OCI-M1 (cell line): ENCODE measurements at places on chromosomes 13 and 19.

DNA sequence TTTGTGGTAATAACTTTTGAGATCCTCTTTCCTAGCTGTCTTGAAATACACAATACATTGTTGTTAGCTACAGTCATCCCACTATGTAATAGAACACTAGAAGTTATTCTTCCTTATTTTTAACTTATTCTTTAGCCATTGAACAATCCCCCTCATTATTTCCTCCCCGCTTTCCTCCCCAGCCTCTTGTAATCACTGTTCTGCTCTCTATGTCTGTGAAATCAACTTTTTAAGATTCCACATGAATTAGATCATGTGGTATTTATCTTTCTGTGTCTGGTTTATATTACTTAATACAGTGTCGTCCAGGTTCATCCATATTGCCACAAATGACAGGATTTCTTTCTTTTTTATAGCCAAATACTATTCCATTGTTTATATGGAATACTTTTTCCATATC, 72.9 kb downstream of the SLC10A2 start:
- no peak for DNase-seq

DNA sequence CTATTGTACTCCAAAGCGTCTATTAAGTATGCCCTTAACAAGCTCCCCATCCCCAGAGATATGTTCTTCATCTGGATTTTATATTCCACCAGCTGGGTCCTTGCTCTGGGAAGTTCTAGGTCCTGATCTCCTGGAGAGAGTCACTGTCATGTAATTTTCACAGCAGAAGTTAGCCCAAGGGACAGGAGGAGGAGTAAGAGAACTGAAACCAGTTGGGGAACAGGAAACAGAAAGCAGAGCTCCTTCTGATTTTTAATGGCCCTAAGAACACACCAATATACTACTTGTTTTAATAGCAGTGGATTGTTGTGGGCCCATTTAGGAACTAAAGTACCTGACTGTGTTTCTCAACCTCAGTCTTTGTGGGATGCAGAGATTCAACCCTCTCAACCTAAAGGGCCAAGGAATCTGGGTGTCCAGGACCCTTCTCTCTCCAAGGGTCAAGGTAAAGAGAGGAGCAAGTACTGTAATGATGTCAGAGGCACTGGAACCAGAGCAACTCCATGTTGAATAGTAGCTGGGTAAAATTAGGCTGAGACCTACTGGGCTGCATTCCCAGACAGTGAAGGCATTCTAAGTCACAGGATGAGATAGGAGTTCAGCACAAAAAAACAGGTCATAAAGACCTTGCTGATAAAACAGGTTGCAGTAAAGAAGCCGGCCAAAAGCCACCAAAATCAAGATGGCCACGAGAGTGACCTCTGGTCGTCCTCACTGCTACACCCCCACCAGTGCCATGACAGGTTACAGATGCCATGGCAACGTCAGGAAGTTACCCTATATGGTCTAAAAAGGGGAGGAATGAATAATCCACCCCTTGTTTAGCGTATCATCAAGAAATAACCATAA, 8.1 kb upstream of the FPR3 start:
- DNase-seq: peak; percentile 53

GRCh38 chr13:112042496-112042895, 24.5 kb upstream of the SOX1 start:
- no peak for DNase-seq

DNA sequence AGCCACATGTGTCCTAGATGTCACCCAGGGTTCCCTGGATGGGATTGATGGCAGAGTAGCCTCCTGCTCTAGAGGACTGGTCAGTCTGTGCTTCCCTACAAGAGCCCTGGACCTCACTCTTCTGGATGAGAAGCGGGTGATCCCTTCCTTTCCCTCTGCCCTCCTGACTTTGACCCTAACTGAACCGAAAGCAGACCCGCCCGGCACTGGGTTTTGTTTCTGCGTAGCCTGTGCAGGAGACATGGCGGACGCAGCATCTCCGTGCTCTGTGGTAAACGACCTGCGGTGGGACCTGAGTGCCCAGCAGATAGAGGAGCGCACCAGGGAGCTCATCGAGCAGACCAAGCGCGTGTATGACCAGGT, 4.9 kb downstream of the THOP1 start:
- DNase-seq: no peak

- DNase-seq: peak; percentile 47
Observed at GRCh38 chr13:40966298-40966697, 52.8 kb downstream of the ELF1 start.

GRCh38 chr13:39040206-39040605, 1.9 kb downstream of the NHLRC3 start:
- no peak for DNase-seq
